Activated effector memory CD4-positive, alpha-beta T cell treated with Interleukin-2 at 50 U/mL for 16 hours (primary cell): ENCODE measurements at places on chromosomes 2 and 18.

GRCh38 chr2:240211598-240212424 is 71.4 kb upstream of the OTOS start:
- DNase-seq: no peak

GRCh38 chr18:79382681-79383387 is 12.9 kb upstream of the NFATC1 start:
- DNase-seq: no peak

DNA sequence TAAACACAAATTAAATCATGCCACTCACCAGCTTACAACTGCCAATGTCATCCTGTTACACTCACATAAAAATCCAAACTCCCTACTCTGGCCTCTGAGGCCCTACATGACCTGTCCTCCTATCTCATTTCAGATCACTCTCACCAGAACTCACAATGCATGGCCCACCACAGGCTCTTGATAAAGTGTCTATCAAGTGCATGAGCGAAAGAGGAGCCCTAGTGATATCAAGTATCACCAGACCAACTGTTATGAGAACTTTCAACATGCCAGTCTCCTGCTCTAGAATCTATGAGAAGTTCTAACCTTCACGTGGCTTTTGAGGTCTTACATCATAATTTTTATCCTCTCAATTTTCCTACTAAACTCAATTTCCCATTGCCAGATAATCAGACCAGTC is 76.4 kb upstream of the CD226 start:
- DNase-seq: no peak

DNA sequence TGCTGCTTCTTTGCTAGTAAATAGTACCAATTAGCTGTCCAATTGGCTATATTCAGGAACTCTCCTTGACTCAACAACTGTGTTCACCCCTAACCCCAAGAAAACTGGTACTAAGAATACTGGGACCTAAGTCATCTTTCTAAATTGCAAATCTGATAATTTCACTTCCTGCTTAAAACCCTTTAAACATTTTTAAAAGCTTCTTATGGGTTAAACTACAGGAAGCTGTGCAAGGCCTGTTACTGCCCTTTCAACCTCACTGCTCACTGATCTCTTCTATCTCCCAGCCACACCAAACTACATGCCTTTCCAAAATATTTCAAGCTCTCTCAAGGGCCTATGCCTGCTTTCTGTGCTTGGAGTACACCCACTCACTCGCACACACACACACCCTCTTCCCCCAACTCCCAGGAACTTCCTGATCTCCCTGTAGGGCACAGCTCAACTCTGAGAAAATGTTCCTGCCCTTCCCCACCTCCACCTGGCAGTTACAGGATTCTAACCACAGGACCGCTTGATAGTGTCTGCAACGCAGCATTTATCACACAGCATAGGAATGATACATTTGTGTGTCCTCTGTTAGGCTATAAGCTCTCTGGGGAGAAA is 6.7 kb downstream of the LMAN1 start:
- no peak for DNase-seq

DNA sequence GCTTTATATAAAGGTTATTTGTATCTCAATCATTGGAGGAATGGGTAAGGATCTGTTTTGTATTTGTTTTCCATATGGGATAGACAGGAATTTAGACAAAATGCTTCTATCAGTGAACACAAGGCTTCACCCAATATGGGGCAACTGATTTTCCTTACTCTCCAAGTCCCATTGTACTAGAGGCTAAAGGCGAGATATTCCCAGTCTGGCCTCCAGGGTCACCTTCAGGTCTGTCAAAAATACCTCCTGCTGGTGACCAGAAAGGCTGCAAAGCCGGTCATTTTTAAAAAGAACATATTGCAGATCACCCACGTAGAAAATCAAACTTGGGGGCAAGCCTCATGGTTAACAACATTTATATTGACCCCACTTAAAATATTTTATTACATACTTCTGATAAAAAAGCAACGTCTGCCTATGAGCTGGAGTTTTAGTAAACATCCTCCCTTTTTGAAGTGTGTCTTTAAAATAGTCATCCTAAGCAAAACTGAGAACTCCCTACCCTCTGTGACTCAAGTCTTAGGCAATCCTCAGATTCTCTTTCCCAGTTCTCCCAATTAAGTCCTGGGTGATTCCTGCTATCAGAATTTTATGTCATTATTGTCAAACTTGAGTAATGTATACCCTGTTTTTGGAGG is 276.6 kb downstream of the MREG start:
- no peak for DNase-seq

DNA sequence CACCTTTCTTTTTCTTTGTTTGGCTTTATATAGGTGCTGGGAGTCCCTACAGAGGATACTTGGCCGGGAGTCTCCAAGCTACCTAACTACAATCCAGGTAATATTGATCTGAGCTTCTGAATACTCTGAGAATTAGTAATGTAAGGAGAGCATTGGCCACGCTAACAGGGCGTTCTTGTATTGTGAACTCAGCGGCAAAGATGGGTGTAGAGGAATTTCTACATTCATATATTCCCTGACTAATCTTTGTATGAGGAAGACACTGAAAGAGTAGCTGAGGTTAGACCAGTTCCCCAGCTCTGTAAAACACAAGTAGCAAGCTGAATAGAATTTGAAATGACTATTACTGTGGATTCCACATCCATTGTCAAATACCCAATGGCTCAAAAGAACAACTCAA is 48.5 kb downstream of the CDK15 start:
- no peak for DNase-seq

- no peak for DNase-seq
Observed at GRCh38 chr2:58428096-58429013, 187.2 kb upstream of the FANCL start.

DNA sequence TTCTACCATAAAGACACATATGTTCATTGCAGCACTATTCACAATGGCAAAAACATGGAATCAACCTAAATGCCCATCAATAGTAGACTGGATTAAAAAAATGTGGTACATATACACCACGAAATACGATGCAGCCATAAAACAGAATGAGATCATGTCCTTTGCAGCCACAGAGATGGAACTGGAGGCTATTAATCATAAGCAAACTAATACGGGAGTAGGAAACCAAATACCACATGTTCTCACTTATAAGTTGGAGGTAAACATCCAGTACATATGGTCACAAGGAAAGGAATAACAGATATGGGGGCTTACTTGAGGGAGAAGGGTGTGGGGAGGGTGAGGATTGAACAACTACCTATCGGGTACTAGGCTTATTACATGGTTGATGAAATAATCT is 7.7 kb downstream of the HMSD start:
- no peak for DNase-seq

DNA sequence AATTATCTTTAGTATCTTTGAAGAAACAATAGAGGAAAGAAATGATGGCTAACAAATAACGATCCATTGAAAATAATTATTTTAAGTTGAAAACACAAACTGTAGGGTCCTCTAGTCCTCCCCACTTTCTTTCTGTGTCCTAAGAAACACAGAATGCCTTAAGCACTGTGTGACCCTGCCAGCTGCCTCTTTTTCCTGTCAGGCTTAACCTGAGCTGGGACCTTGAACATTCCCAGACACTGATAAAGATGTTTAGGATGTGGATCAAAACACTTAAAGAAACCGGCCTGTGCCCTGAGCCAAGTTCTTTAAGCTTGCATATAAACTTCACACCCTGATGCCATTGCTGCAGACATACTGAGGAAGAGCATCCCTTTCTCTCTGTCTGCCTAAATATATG is 755.4 kb upstream of the VRK2 start:
- DNase-seq: no peak

- DNase-seq: no peak
Observed at GRCh38 chr18:55927831-55928230, 339.8 kb upstream of the TCF4 start.

DNA sequence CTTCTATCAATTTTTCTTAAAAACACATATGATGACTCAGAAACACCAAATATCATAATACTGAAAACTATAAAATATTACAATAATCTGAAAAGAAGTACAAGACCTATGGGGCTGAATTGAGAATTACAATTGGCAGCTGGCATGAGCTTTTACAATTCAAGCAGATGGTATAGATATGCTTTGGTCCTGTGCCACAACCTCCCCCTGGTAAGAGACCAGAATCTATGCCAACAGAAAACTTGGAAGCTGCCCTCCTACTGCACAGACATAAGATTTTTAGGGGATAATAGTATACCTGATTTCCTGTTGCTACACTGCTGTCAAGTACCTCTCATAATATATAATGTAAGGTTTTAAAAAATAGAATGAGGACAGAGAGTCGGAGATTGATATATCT is 46.8 kb upstream of the CDH7 start:
- DNase-seq: no peak

GRCh38 chr2:189982780-189983394 is 79.6 kb downstream of the MSTN start:
- no peak for DNase-seq

DNA sequence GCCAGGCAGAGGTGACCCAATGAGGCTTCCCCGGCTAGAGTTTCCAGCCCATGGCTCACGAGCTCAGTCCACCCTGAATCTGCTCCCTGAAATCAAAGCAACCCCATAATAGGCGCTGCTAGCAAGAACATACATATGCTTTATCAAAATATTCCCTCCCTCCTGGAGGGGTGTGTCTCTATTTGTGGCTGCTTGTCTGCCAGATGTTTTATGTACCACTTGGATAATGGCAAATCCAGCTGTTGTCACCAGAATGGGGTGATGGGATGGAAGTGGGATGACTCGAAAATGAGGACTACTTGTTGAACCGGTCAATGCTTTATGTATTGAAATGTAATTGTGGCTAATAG is 152.0 kb downstream of the GALNT14 start:
- DNase-seq: no peak

GRCh38 chr2:24105816-24106215 is 17.3 kb downstream of the PFN4 start:
- DNase-seq: no peak

- DNase-seq: no peak
Observed at GRCh38 chr2:232374356-232374755, 4.2 kb upstream of the ALPP start.

DNA sequence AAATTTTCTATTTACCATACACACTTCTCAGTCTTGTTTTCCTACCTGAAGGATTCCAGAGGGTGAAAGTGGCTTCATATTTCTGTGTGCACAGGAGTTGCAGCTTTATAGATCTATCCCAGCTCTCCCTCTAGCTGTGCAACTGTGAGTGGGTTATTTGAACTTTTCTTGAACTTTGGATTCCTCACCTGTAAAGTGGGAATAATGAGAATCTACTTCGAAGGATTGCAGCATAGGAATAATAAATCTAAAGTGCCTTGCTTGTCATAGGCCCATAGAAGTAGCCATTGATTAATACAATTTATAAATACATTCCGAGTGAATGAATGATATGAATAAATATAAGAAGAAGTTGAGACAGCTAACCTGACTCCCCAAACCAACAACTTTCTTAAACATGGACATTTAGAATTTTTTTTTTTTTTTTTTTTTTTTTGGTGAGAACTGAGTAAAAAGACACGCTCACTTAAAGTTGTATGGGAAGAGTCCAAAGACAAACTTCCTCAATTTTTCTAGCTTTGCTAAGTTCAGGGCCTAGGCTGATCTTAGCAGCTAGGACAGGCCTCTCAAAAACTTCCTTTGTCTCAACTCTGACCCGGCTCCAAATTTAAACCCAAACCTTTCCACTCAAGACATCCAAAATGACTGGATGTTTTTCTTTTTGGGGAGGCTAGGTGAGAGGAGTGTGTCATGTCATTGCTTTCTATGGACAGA is 203.3 kb upstream of the FBXO11 start:
- no peak for DNase-seq

- DNase-seq: peak; percentile 72
Observed at GRCh38 chr2:70984576-70985282, 6.3 kb downstream of the ANKRD53 start.

DNA sequence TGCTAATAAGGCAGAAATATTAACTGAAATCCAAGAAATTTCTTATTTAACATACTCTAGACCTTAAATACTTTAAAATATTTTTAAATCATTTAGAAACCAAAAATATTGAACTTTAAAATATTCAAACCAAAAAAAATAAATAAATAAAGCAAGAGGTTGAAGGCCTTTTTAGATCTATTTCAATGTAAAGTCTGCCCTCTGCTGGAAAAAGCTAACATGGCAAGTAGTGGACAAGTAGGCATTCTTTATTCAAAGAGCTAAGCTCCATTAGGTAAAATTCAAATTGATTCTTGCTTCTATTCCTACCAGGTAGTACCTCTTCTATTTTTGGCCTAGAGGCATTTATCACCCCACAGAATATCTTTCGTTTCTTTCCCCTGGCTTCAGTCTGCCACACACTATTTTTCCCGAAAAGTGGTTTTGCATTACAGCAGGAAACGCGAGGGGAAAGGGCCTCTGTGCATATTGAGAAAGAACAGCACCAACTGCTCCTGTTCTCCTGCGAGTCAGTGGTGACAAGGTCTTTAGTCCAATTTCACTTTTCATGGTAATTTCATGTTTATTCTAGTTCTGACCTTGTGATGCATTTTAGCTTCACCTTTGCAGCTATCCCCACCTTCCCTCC is 20.4 kb downstream of the IFIH1 start:
- no peak for DNase-seq

DNA sequence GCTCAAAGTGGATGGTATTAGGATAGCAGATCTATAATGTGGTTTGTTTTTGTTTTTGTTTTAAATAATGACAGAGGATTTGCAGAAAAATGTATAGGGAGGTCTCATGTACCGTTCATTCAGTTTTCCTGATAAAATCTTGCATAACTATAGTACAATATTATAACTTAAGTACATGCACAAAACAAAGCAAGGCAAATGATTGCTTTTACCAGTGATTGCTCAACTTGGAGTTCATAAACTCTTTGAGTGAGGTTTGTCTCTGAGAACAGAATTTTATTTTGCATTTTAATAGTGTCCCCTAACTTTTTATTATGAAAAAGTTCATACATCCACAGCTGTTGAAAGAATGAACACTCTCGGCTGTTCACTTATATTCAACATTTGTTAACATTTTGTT is 96.6 kb downstream of the MAP4K4 start:
- no peak for DNase-seq

DNA sequence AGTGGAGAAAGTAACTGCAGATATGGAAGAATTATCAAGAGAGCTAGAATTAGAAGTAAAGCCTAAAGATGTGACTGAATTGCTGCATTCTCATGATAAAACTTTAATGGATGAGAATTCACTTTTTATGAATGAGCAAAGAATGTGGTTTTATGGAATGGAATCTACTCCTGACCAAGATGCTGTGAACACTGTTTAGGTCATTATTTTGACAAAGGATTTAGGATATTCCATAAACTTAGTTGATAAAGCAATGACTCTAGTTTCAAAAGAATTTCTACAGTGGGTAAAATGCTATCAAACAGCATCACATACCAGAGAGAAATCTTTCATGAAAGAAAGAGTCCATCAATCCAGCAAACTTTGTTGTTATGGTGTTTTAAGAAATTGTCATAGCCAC is 1317.7 kb upstream of the ACVR2A start:
- DNase-seq: no peak

DNA sequence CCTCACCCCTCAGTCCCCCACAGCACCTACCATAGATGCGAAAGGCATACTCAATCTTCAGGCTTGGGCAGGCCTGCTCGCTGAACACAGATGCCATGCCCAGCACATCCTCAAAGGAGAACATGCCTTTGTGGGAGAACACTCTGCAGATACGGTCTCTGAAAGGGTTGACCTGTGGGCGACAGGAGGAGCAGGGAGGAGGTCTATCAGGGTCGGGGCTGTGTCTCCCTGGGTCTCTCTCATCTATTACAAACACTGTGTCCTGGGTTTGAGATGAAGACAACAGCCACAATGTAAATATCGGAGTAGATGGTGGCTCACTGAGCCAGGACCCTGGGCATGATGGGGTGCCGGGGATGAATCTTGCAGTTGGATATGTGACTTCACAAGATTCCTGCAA is 46.0 kb downstream of the CIB4 start:
- no peak for DNase-seq

- DNase-seq: no peak
Observed at GRCh38 chr18:55264108-55264507, 304.8 kb upstream of the CCDC68 start.
